GM06990 (cell line): ENCODE measurements at places on chromosomes 2 and 18.

- DNase-seq: peak; percentile 31
Observed at GRCh38 chr2:119647440-119648169, 31.4 kb upstream of the TMEM177 start.

DNA sequence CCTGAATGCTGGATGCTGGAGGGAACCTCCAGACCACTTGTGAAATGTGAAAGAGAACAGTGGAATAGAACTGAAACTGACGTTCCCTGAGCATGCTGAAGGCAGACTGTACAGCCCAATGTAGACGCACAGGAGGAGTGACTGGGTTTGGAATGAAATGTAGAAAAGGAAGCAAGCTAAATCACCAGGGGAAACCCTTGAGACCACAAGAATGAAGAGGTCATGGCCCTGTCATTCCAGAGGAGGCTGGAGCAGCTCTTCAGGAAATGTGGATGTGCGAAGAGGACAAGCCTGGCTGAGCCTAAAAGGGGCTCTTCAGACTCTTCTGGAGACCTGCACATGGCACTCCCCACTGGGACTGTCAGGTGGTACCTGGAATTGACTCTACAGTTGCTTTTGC is 118.5 kb upstream of the ALPP start:
- no peak for DNase-seq

GRCh38 chr18:37525262-37525585 is 40.4 kb downstream of the CELF4 start:
- no peak for DNase-seq

DNA sequence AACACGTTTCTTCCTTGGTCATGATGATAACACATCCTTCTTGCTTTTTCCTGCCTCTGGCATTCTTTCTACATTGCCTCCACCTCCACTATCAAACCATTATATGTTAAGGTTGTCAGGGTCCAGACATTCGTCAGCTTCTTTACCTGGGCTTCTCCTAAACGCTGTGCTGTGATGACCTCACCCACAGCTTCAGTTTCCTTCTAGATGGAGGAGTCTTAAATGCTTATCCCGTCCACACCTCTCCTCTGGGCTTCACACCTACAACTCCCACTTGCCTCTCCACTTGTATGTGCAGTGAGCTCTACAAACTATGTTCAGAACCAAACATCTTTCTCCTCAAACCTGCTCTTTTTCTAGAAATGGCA is 666 bp upstream of the STAT1 start:
- DNase-seq: no peak

- DNase-seq: no peak
Observed at GRCh38 chr2:19971691-19972090, 18.2 kb downstream of the WDR35 start.

DNA sequence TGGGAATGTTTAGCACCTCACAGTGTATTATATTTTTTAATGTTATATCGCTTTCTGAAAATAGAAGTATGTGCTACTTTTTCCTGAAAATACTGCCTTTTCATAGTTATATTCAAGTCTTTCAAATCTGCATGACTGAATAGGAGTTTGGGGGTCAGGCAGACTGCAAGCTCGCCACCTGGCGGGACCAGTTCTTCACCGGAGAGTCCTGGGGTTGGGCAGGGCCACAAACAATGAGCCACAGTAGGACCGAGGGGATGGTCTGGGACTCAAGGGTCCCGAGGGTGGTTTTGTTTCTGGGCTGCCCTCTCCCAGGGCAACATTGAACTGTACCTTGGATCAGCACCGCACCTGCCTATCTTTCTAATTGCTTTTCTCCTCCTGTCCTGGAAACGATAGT is 70.6 kb downstream of the VWA3B start:
- DNase-seq: peak; percentile 16

- no peak for DNase-seq
Observed at GRCh38 chr2:174873471-174873870, 109.2 kb upstream of the CHRNA1 start.

- no peak for DNase-seq
Observed at GRCh38 chr2:240441326-240441992, 6.0 kb downstream of the GPC1 start.

GRCh38 chr2:225272173-225272572 is 127.3 kb upstream of the NYAP2 start:
- DNase-seq: no peak
